ENCODE measurements at places on chromosomes 11 and 22.

DNA sequence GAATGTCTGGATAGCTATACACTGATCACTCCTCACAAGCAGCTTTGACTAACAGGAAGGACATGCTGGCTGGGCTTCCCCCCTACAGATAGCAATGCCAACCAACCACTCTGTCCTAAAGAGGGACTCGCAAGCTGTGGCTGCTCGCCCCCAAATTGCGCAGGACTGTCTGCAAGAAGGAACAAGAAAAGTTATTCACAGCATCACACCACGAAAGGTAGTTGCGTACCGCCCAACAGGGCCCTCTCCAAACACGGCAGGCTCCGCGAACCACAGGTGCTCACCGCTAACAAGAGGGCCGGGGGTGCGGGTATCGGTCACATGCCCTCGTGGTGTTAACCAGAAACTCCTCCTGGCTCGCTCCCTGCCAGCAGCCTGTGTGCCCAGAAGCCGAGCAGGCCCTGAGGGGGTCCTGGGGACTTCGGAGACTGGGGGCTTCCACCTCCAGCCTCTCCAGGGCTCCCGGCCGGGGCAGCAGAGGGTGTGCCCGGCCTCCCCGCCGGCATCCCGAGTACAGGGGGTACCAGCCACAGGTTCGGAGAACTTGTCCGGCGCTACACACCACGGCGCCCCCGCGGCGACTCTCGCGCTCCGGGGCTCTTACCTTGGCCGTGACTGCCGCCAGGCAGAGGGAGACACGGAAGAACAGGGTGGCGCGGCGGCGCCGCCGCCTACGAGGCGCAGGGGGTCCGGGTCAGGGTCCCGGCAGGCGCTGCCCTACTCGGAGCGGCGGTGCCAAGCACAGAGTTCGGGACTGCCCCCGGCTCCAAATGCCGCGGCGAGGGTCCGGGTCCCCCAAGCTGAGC, 682 bp downstream of the LARGE1 start:
- peak; percentile 53 for DNase-seq

- no peak for DNase-seq
These were observed 390.0 kb upstream of the CCDC90B start for GRCh38 chr11:83676056-83676601.

- DNase-seq = no peak
These were observed 11.3 kb downstream of the TRMU start for GRCh38 chr22:46346680-46347405.

- no peak for DNase-seq
These were observed 176.4 kb downstream of the FAM181B start for GRCh38 chr11:82557274-82557673.

Measured in Daoy (cell line).